Activated T-helper 17 cell treated with anti-CD3 and anti-CD28 coated beads, Interleukin-2, amount 50 U/mL, for 72 hours (primary cell): ENCODE measurements at places on chromosomes 16 and 17.

- ATAC-seq: no peak
Observed at GRCh38 chr16:65598621-65599020, 476.8 kb upstream of the CDH11 start.

DNA sequence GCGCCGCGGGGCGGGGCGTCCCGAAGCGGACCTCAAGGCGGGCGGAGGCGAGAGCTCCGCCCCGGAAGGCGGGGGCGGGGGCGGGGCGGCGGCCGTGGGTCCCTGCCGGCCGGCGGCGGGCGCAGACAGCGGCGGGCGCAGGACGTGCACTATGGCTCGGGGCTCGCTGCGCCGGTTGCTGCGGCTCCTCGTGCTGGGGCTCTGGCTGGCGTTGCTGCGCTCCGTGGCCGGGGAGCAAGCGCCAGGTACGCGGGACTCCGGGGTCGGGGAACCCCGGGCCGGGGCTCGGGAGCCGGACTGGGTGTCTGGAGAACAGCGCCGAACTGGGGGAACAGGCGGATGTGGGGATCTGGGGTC lies at the start of gene TNFRSF12A:
TNFRSF12A (plus strand) TSS at position 122 of the 357 bp plus-strand sequence; CDS start at position 152, 30 bp downstream.
- peak; percentile 28 for ATAC-seq

GRCh38 chr16:26454102-26454501 lies 612.6 kb upstream of the C16orf82 start:
- peak; percentile 61 for ATAC-seq

- ATAC-seq: no peak
Observed at GRCh38 chr16:27314986-27315332, 1.2 kb downstream of the IL4R start.

GRCh38 chr16:82329504-82330192 lies 159.6 kb upstream of the MPHOSPH6 start:
- ATAC-seq: no peak

DNA sequence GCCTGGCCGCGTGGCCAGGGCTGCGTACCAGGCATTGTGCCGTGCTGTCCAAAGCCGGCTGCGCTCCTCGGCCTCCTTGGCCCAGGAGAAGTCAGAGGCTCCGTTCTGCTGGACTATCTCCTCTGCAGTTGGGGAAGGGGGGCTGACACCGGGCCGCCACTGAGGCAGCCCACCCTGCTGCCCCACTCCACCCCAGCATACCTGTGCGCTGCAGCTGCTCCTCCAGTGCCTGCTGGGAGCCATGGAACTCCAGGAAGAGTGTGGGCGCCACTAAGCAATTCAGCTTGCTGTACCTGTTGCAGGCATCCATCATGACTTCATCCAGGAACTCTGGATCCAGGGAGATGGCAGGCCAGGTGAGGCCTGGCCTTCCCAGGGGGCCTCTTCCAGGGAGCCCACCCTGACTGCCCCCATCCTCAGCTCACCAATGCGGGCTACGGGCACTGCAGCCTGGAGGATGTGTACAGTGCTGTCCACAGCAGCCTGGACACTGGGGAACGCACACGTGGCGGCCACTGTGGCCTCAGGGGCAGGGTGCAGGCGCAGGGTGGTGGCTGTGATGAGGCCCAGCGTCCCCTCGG lies 2.9 kb downstream of the LDHD start:
- no peak for ATAC-seq

- ATAC-seq: peak; percentile 3
Observed at GRCh38 chr17:80204626-80205468, 15.3 kb downstream of the SGSH start.

DNA sequence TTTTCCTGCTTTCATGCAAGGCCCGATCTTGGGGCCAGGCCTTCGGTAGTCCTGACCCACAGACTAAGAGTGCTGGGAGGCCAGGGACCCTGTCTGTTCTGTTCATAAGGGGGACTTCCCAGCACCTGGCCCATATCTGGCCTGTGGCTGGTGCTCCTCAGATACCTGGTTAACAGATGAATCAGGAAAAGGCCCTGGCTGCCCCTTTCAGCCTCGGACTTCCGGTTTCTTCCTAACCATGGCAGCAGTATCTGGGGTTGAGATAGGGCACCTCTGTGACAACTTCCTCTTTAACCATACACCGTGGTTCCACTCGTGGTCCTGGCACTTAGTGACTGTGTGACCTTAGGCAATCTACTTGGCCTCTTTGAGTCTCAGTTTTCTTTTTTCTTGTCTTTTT lies 18.4 kb downstream of the PLCG2 start:
- peak; percentile 48 for ATAC-seq

DNA sequence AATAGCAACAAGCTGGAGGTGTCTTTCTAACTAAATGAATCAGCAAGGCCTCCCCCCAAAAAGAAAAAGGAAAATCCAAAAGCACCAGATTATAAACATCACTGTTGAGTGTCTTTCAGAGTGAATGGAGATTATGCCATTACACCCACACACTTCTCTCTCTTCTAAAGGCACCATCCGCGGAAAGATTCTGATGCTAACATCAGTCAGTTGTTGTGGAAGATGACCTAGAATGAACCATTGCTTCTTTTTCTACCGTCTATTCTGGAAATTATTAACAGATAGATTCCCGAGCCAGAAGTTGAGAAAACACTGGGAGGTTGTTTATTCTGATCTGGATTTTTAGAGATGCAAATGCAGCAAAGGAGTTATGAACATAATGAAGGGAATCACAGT lies 60.9 kb upstream of the FAM20A start:
- no peak for ATAC-seq

DNA sequence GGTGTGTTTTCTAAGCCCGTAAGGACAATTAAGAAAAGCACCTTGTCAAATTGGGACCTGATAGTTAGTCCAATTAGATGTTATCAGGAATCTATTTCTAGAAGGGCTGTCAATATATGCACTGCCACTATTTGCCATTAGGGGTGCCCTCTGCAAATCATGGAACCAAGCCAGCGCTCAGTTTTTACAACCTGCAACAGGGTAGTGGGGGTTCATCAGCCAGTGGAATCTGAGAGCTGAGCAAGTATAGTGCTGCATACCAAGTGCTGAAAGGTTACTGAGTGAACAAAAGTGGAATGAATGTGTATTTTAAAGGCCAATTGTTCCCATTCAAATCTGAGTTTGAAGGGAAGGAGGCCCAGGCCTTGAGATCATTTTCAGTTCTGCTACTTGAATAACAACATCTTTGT lies 10.4 kb downstream of the PRR11 start:
- peak; percentile 65 for ATAC-seq

DNA sequence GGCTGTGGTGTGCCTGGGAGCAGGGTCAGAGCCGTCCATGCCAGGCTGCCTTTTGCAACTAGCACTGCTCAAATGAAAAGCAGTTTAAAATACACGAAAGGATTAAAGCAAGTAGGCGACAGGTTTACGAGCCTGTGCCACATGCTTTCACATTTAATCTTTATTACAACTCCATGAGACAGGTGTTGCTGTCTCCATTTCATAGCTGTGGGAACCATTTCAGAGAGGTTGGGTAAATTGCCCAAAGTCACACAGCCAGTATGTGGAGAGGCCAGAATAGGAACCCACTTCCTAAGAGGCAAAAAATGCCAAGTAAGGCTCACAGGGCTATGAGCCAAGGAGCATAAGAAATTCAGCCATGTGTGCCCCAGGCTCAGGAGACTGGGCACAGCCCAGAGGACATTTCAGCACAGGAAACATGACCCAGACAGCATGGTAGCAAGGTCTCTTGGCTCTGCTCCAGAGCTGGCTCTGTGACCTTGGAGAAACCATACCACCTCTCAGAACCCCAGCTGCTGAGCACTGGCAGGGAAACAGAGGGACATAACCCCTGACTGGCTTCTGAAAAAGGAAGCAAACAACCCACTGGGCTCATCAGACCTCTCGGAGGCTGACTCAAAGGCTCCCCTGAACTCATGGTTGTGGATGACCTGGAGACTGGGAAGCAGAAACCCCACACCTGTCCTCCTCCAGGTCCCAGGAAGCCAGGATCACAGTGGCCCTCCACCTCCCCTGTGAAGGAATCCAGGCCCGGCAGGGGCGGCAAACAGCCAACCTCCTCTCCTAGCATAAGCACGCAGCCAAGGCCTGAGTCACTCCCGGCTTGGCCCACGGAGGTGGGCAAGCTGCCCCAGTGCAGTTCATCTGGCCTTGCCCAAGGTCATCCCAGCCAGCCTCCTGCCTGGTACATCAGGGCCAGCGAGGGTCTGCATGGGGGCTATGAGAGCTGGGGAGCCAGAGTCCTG lies 40.3 kb upstream of the MRPS23 start:
- ATAC-seq: no peak

- ATAC-seq: peak; percentile 36
Observed at GRCh38 chr16:2196162-2196980, at the start of gene CASKIN1. CASKIN1 (minus strand) TSS chr16:2196605; CDS start chr16:2196432, 173 bp downstream.

GRCh38 chr16:11632455-11632939 lies 35.8 kb upstream of the SNN start:
- no peak for ATAC-seq

DNA sequence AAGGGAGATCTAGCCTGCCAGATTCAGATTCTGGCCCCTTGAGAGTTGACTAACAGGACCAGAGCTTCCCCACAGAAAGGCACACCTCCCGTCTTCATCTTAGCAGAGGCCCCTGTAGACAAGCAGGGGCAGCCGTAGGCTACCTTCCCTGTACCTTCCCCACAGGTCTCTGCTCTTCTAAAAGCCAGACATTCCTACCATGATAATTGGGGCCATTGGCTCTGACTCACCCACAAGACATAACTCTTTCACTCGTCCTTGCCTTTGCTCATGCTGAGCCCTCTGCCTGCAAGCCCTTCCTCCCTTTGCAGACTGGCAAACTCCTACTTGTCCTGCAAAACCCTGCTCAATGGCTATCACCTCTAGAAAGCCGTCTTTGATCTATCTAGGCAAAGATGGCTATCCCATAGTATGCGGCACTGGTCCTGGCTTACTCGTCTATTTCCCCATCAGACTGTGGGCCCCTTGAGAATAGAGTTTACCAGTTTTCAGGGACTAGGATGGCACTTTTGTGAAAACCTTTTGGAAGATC lies 43.8 kb downstream of the PIMREG start:
- ATAC-seq: no peak

DNA sequence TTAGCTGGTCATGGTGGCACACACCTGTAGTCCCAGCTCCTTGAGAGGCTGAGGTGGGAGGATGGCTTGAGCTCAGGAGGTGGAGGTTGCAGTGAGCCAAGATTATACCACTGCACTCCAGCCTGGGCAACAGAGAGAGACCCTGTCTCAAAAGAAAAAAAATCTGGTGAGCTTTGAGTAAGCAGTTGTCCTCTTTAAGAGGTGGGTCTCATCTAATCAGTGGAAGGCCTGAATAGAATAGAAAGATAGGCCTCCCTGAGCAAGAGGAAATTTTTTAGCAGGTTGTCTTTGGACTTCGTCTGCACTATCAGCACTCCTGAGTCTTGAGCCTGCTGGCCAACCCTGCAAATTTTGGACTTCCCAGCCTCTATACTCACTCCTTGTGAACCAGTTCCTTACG lies 266.0 kb upstream of the ZFHX3 start:
- ATAC-seq: no peak

- peak; percentile 59 for ATAC-seq
Observed at GRCh38 chr17:4945176-4945943, 3.0 kb downstream of the PFN1 start.

DNA sequence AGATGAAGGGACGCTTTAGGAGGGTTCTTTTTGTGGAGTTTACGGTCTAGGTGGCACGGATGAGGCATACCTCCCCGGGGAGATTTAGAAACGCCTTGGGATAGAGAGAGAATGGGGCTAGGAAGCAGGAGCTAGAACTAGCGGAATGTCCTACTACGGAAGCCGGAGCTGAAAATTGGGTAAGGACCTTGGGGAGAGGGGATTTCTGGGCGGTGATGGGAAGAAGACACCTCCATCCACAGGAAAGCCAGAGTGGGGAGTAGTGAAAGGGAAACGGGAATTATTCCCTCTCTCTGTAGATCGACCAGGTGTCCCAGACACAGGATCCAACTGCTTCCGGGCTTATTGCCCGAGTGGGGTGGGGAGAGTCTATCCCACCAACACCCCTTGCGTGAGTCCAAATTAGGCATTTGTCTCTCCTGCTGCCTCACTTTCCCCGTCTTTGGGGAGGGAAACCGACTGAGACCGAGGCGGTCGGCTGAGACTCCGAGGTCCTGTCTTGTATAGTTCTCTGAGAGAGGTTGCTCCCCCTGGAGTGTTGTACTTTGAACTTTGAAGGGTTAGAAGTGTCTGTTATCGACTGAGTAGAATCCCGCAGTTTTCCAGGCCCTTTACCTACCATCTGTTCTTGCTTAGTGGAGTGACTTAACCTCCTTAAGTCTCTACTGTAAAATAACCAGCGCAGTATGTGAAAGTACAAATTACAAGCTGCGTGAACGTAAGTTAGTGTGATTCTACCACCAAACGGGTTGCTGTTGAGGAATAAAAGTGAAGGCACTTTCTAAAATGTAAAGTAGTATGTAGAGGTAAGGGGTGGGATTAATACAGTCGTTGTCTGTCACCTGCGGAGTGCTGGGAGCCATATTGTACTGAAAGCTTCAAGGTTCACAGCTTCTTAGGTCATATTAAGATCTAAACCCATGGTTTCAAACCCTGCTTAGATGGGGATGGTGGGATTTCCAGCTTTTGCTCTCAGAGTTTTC lies 1.0 kb downstream of the RSPRY1 start:
- no peak for ATAC-seq

GRCh38 chr16:57916735-57917438 lies 54.0 kb downstream of the CNGB1 start:
- ATAC-seq: no peak

- no peak for ATAC-seq
Observed at GRCh38 chr17:72446525-72447250, 325.9 kb downstream of the SOX9 start.

DNA sequence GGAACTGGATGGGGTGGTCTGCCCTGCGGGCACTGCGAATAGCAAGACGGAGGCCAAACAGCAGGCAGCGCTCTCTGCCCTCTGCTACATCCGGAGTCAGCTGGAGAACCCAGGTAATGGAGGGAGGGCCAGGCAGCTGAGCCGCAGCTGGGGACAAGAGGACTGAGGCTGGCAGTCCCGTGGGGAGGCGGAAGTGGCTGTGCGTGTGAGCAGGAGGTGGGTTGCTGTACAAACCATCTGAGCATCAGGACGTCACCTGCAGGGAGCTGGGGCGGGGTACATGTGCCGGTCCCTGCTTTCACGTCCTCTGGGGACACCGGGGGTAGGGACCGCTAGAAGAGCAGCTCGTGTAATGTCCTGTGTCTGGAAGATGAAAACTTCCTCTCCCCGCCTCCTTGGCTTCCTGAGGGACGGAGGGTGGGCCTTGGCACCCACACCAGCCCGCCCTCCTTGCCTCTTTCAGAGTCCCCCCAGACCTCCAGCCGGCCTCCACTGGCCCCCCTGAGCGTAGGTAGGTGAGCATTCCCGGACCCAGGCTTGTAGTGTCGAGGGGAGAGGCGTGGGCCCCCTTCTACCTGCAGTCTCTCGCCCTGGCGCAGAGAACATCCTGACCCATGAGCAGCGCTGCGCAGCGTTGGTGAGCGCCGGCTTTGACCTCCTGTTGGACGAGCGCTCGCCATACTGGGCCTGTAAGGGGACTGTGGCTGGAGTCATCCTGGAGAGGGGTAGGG lies 3.7 kb downstream of the ADAD2 start:
- ATAC-seq: peak; percentile 41

GRCh38 chr16:7653746-7654461 lies 321.3 kb downstream of the RBFOX1 start:
- ATAC-seq: no peak

- no peak for ATAC-seq
Observed at GRCh38 chr17:57665128-57665527, 80.0 kb downstream of the CCDC182 start.
